Activated T-helper 17 cell treated with anti-CD3 and anti-CD28 coated beads, Interleukin-2, amount 50 U/mL, for 72 hours (primary cell): ENCODE measurements at places on chromosomes 12 and 14. TPM values are rescaled to one million over a fixed set of nuclear protein-coding genes. Genes with fewer than 3 reads are reported as not detected.

DNA sequence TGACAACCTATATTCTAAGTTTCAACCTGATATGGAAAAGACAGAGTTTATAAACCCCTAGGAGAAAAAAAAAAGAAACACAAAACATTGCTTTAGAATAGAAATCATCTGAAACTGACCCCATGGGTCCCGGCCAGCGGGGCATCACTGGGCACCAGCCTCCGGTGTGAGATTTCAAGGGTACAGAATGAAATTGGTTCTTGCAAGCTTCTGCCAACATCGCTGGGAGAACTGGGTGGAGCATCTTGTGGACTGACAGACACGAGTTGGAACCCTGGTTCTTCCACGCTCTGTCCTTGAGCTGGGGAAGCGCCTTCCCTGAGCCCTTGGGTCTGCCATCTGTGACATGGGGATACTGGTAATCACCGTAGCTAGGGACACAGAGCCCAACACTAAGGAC, 173.6 kb downstream of the PHETA1 start:
- no peak overlapping the region for H3K27ac ChIP-seq
- no peak for ATAC-seq
- no peaks in the 10 kb centered on the region for H3K36me3 ChIP-seq
- peaks cover 15% of the 10 kb centered on the region for H3K27me3 ChIP-seq
- no peaks in the 10 kb centered on the region for H3K4me1 ChIP-seq
- no peak overlapping the region for H3K4me3 ChIP-seq

DNA sequence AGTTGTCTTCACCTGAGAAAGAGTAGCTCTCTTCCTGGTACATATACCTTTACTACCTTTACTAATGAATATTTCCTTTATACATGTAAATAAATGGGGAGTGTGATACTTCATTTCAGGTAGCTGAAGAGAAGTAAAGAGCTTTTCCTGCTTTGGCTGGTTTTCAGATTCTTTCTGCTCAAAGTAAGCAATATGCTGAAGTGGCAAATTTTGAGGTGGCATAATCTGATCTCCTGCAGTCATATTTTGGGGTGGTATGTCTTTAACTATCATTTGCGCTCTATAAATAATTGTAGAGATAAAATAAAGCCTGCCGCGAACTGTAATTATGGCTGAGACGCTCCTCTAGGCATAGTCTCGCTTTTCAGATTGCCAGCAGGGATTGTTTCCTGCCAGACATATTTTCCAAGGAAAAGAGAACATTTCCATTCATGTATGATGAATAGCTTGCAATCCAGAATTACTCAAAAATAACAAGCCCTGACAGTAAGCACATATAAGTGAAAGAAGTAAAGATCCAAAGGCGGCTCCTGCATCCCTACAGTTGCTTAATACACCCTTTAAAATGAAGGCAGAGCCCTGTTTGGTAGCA, 200.7 kb downstream of the C12orf50 start:
- no peak for ATAC-seq
- H3K27me3 ChIP-seq, result no peaks in the 10 kb centered on the region
- no peak overlapping the region for H3K27ac ChIP-seq
- H3K4me3 ChIP-seq, result no peak overlapping the region
- H3K4me1 ChIP-seq, result no peaks in the 10 kb centered on the region

GRCh38 chr14:81455390-81455789, 55.3 kb upstream of the STON2 start:
- no peaks in the 10 kb centered on the region for H3K36me3 ChIP-seq
- H3K4me1 ChIP-seq, result no peaks in the 10 kb centered on the region
- H3K27me3 ChIP-seq, result no peaks in the 10 kb centered on the region

DNA sequence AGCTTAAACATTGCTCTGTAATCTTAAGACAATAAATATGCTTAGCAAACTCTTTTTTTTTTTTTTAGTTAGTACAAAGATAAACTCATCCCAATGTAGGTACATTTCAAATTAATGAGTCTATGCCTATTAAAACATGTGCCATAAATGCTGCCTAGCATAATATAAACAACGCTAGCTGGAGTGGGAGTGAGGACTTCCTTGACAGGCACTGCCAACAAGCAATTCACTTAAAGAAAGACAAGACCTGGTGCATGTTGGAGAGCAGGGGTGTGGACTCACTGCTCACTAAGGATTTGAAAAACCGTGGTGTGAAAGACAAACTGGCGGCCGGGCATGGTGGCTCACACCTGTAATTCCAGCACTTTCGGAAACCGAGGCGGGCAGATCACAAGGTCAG, 187.2 kb upstream of the RGS6 start:
- H3K27me3 ChIP-seq, result no peaks in the 10 kb centered on the region
- no peak for ATAC-seq
- H3K36me3 ChIP-seq, result peaks cover 7% of the 10 kb centered on the region
- H3K4me1 ChIP-seq, result no peaks in the 10 kb centered on the region

DNA sequence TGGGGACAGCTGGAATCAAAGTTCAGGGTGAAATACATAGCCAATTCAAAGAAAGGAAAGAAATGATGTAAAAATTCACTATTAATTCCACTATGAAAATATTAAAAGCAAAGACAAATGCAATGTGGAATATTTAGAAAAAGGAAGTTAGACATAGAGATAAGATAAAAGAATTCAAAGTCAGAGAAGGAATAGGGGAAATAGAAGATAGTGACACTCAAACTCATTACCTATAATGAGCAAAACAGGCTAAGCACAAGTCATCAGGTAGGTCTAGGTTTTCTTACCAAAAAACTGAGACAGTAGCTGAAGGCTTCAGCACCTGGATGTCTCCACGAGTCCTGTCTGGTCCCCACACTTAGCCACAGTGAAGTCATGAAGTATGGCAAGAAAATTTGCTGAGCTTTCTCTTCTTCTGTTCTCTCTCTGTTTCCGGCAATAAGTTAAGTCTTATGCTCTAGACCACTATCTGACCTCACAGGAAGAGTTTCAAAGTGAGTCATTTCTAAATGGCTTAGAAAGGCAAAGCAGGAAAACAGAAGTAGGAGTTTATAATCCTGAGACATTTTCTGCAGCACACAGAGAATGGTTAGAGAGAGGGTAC, at the start of gene C3AR1:
TSS of gene C3AR1 (minus strand) at position 369 of the 604 bp plus-strand sequence. CDS start 6,174 bp downstream, outside the sequence.
- H3K4me3 ChIP-seq, result peak within 1 kb of the TSS; percentile 80
- no peaks in the 10 kb centered on the region for H3K36me3 ChIP-seq

GRCh38 chr12:5456030-5456429, 24.1 kb downstream of the NTF3 start:
- H3K4me3 ChIP-seq, result no peak overlapping the region
- ATAC-seq, result no peak
- H3K4me1 ChIP-seq, result no peaks in the 10 kb centered on the region
- no peak overlapping the region for H3K27ac ChIP-seq
- H3K36me3 ChIP-seq, result no peaks in the 10 kb centered on the region

Gene EML1
- 0.54 TPM for total RNA-seq

DNA sequence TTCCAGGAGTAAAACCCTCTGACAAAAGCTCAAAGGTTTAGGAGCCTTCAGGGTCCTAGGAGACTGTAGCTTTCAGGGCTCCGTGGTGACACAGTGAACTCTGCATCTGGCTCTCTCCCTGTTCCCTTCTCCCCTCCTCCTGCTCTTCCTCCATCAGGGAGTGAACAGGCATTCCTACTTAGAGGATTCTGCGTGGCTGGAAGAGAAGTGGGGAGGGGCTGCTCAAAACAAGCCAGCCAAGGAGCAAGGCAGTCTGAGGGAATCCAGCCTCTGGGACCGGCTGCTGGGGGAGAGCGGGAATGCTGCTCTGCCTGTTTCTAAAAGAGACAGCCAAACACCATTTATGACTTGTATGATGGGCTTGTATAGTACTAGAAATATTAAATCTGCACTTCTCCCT, 49.5 kb downstream of the RBMS2 start:
- ATAC-seq, result no peak
- no peaks in the 10 kb centered on the region for H3K36me3 ChIP-seq
- H3K27me3 ChIP-seq, result no peaks in the 10 kb centered on the region
- H3K27ac ChIP-seq, result no peak overlapping the region

- no peak for ATAC-seq
- no peak overlapping the region for H3K4me3 ChIP-seq
- H3K27ac ChIP-seq, result no peak overlapping the region
- no peaks in the 10 kb centered on the region for H3K4me1 ChIP-seq
- peaks cover 27% of the 10 kb centered on the region for H3K27me3 ChIP-seq
Observed at GRCh38 chr14:99727096-99727870, 43.2 kb downstream of the CYP46A1 start.

GRCh38 chr12:13099066-13099843, 4.2 kb downstream of the GSG1 start:
- peak overlapping the region; percentile 90 for H3K27ac ChIP-seq
- H3K36me3 ChIP-seq, result no peaks in the 10 kb centered on the region
- H3K27me3 ChIP-seq, result peaks cover 7% of the 10 kb centered on the region
- no peak for ATAC-seq

- no peak overlapping the region for H3K27ac ChIP-seq
- H3K27me3 ChIP-seq, result no peaks in the 10 kb centered on the region
- no peaks in the 10 kb centered on the region for H3K4me1 ChIP-seq
- no peak for ATAC-seq
- H3K36me3 ChIP-seq, result no peaks in the 10 kb centered on the region
Observed at GRCh38 chr12:29662734-29663323, 120.9 kb downstream of the TMTC1 start.

- peaks cover 91% of the 10 kb centered on the region for H3K36me3 ChIP-seq
- peak overlapping the region; percentile 98 for H3K4me3 ChIP-seq
- peaks cover 69% of the 10 kb centered on the region for H3K4me1 ChIP-seq
- H3K27ac ChIP-seq, result peak overlapping the region; percentile 99
Observed at GRCh38 chr12:55934773-55935172, 3.8 kb downstream of the DGKA start.

DNA sequence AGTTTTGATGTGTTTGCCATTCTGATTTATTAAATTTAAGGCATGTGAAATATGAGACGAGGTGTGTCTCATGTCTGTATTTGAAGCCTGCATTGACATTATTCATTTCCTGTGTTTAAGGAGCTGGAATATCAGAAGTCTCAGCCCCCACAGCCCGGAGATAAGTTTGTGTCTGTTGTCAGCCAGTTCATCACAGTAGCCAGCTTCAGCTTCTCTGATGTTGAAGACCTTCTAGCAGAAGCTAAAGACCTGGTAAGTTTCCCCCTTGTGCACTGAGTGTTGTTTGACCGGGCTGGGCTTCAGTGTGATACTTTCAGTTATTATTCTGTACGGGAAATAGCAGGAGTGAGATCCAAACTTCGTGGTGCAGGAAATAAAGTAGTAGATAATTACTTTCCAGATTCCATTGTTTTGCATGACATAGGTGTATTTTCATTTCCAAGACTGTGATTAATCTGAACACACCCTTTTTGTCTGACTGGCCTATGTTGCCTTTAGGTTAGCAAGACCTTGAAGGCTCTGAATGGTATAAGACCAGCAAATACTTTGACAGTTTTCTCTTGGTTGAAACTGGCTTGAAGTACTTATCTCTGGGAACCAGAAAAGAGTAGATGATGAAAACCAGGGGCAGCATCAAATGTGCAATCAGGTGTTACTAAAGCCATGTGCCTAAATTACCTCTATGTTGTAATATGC, 101.5 kb downstream of the GPR135 start:
- no peak overlapping the region for H3K4me3 ChIP-seq
- H3K4me1 ChIP-seq, result no peaks in the 10 kb centered on the region

- H3K4me1 ChIP-seq, result no peaks in the 10 kb centered on the region
- no peaks in the 10 kb centered on the region for H3K27me3 ChIP-seq
Observed at GRCh38 chr14:42884100-42884499, 1277.4 kb downstream of the LRFN5 start.

Gene GPR84
- total RNA-seq, result 2.2 TPM

- H3K4me1 ChIP-seq, result no peaks in the 10 kb centered on the region
- H3K27ac ChIP-seq, result no peak overlapping the region
- H3K36me3 ChIP-seq, result no peaks in the 10 kb centered on the region
- H3K27me3 ChIP-seq, result no peaks in the 10 kb centered on the region
Observed at GRCh38 chr12:100499416-100499815, 25.8 kb downstream of the NR1H4 start.

GRCh38 chr12:121720762-121721161, 8.2 kb downstream of the TMEM120B start:
- peaks cover 4% of the 10 kb centered on the region for H3K4me1 ChIP-seq
- peaks cover 26% of the 10 kb centered on the region for H3K36me3 ChIP-seq
- ATAC-seq, result no peak
- H3K27me3 ChIP-seq, result no peaks in the 10 kb centered on the region
- no peak overlapping the region for H3K4me3 ChIP-seq

Gene PTPRO
- 2.3 TPM for total RNA-seq

DNA sequence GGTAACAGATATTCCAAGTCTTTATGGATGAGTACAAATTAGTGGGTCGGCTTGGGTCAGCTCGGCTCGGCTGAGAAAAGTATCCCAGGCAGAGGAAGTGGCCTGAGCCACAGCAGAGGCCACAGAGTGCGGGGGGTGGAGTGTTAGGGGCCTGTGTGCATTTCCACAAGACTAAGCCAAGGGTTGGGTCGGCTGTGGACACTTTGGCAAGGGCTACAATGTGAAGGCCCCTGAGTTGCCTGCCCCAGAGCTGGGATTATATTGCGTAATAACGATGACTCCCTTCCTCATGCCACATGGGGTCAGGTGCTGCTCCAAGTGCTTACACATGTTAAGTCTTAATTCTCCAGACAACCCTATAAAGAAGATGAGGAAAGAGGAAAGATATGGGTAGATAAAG, 11.4 kb downstream of the EVL start:
- peaks cover 99% of the 10 kb centered on the region for H3K36me3 ChIP-seq
- peak overlapping the region; percentile 93 for H3K4me3 ChIP-seq
- ATAC-seq, result no peak
- H3K4me1 ChIP-seq, result peaks cover 75% of the 10 kb centered on the region
- H3K27ac ChIP-seq, result peak overlapping the region; percentile 95
- no peaks in the 10 kb centered on the region for H3K27me3 ChIP-seq

Gene FSCB
- total RNA-seq, result not detected

GRCh38 chr12:42422785-42423184, 96.8 kb downstream of the PPHLN1 start:
- H3K27me3 ChIP-seq, result no peaks in the 10 kb centered on the region
- no peak for ATAC-seq
- peaks cover 20% of the 10 kb centered on the region for H3K4me1 ChIP-seq
- no peak overlapping the region for H3K27ac ChIP-seq
- peaks cover 48% of the 10 kb centered on the region for H3K36me3 ChIP-seq
- H3K4me3 ChIP-seq, result no peak overlapping the region

GRCh38 chr14:61537563-61538463, 157.5 kb upstream of the HIF1A start:
- H3K27me3 ChIP-seq, result no peaks in the 10 kb centered on the region
- peak overlapping the region; percentile 90 for H3K27ac ChIP-seq

GRCh38 chr12:19706936-19707335, 267.6 kb downstream of the AEBP2 start:
- no peak for ATAC-seq
